ENCODE measurements at places on chromosomes 1 and 21. TPM values are rescaled to one million over a fixed set of nuclear protein-coding genes. Genes with fewer than 3 reads are reported as not detected.
A peak's percentile ranks its signal among the peaks of the same experiment; 100 is the strongest.

DNA sequence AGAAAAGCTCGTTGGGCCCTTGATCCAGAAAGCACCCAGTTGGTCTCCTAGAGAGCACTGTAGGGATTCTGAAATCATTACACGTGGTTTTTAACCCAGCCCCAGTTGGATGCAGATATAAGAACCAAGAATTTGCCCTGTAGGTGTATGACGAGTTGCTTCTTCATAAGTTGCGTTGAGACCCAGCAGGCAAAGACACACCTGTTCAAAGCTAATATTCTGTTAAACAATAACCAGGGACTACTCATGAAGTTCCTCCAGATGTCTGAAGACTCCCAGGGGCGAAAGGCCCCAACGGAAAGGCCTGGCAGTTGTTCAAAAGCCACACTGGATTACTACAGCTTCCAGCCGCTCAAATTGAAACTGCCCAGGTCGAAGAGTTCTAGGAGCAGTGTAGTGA is 88.6 kb upstream of the HNRNPU start:
- H3K27me3 ChIP-seq: no peaks in the 10 kb centered on the region
- DNase-seq: no peak
- peak overlapping the region; percentile 78 for H3K27ac ChIP-seq
- H3K4me1 ChIP-seq: peaks cover 8% of the 10 kb centered on the region
- H3K4me3 ChIP-seq: no peak overlapping the region

LCE6A gene
- not detected for total RNA-seq

DNA sequence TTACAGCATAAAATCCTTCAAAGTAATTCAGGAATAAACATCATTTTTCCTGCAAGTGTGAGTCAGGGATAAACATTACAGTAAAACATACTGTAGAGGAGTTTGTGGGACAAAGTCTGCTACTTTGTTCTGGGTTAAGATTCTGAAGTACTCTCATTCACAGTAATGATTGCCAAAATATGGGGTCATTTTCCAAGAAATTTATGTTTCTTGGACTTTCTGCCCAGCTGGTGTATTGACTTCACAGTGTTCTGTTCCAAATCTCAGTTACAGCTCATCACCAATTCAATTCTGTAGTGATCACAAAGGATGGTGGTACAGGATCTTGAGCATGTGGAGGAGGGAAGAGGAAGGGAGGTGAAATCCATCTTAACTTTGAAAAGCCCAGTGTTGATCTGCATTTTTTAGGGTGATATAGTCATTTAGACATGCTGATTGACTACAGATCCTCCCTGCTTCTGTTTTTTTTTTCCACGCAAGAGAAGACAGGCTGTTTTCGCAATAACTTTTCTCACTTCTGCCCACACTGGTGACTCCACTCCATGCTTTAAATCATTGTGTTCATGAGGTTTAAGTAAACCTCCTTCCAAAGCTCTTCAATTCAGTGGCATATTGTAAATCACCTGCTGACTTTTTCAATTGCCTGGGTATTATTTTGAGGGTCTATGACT is 60.4 kb upstream of the C1orf53 start:
- H3K4me1 ChIP-seq: no peaks in the 10 kb centered on the region
- H3K4me3 ChIP-seq: no peak overlapping the region
- DNase-seq: peak; percentile 31
- no peak overlapping the region for H3K27ac ChIP-seq

GRCh38 chr1:77333501-77333900 is 51.7 kb downstream of the AK5 start:
- H3K4me3 ChIP-seq: no peak overlapping the region
- no peak for DNase-seq
- H3K4me1 ChIP-seq: no peaks in the 10 kb centered on the region

DNA sequence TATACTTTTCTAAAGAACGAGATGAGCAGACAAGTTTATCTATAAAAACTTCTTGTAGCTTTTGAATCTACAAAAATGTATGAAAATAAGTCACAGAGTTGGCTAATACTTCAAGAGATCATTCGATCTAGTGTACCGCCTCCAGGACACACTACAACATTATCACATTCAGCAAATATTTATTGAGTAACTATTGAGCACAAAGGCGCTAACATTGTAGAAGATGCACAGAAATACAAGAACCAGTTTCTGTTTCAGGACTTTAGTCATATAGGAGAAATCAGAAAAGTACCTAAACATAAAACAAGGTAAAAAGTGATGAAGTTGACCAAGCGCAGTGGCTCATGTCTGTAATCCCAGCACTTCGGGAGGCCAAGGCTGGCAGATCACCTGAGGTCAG is 20.6 kb downstream of the WASF2 start:
- peaks cover 5% of the 10 kb centered on the region for H3K36me3 ChIP-seq
- peaks cover 2% of the 10 kb centered on the region for H3K4me1 ChIP-seq
- no peak overlapping the region for H3K4me3 ChIP-seq
- DNase-seq: no peak
- no peaks in the 10 kb centered on the region for H3K27me3 ChIP-seq

CHRNB2 gene
- total RNA-seq: 0.09 TPM

DNA sequence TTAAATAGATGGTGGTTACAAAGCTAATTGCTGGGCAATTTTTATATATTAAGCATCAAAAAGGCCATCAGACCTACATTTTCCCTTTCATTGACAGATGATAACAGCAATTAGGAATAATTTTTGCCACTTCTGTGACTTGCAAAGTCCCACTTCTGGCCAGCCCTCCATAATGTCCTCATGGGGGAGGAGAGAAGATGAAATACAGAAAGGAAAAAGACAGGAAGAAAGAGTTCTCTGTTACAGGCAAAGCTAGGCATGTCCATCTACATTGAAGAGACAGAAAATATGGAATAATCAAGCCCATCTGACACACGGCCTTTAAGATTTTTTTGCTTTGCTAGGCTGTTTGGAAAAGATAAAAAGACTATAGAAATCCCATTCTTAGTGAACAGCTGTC is 108.0 kb downstream of the ENAH start:
- no peak for DNase-seq
- H3K4me3 ChIP-seq: no peak overlapping the region
- no peaks in the 10 kb centered on the region for H3K4me1 ChIP-seq
- no peak overlapping the region for H3K27ac ChIP-seq

GRCh38 chr1:166972193-166972592 is 3.1 kb downstream of the ILDR2 start:
- H3K27ac ChIP-seq: no peak overlapping the region
- H3K27me3 ChIP-seq: peaks cover 34% of the 10 kb centered on the region
- no peaks in the 10 kb centered on the region for H3K36me3 ChIP-seq
- no peak for DNase-seq
- no peak overlapping the region for H3K4me3 ChIP-seq

GRCh38 chr1:198253668-198254067 is 96.9 kb downstream of the NEK7 start:
- H3K4me3 ChIP-seq: no peak overlapping the region
- no peaks in the 10 kb centered on the region for H3K4me1 ChIP-seq
- no peak overlapping the region for H3K27ac ChIP-seq
- H3K36me3 ChIP-seq: no peaks in the 10 kb centered on the region
- DNase-seq: no peak

DNA sequence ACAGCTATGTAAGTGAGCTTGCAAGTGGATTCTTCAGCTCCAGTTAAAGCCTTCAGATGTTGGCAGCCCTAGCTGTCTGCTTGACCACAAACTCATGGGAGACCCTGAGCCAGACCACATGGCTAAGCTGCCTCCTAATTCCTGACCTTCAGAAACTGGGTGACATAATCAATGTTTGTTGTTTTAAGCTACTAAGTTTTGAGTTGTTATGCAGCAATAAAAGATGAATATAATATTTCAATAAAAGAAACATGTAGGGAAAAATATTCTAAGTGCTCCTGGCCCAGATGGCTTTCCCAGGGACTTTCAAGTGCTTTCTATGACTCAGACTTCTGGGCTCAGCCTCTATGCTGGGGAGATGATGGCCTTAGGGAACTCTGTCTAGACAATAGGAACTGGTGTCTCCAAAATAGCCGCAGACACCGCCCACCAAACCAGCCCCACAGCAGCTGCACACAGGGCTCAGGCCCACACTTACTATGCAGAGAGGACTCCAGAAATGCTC is 20.3 kb upstream of the AZIN2 start:
- H3K27ac ChIP-seq: peak overlapping the region; percentile 39
- no peaks in the 10 kb centered on the region for H3K27me3 ChIP-seq
- peaks cover 18% of the 10 kb centered on the region for H3K4me1 ChIP-seq
- H3K4me3 ChIP-seq: no peak overlapping the region
- DNase-seq: peak; percentile 98
- H3K36me3 ChIP-seq: no peaks in the 10 kb centered on the region

GART gene
- total RNA-seq: 37.5 TPM

- no peaks in the 10 kb centered on the region for H3K36me3 ChIP-seq
- DNase-seq: peak; percentile 4
- H3K27me3 ChIP-seq: no peaks in the 10 kb centered on the region
- no peak overlapping the region for H3K4me3 ChIP-seq
Measured at GRCh38 chr1:72845381-72845780, 563.0 kb upstream of the NEGR1 start.

GRCh38 chr1:234868296-234869147 is 258.5 kb upstream of the IRF2BP2 start:
- DNase-seq: no peak
- no peak overlapping the region for H3K4me3 ChIP-seq
- H3K27ac ChIP-seq: no peak overlapping the region
- H3K4me1 ChIP-seq: peaks cover 28% of the 10 kb centered on the region
- H3K27me3 ChIP-seq: no peaks in the 10 kb centered on the region

CHIA gene
- not detected for total RNA-seq

GRCh38 chr1:200437556-200438203 is 27.8 kb upstream of the ZNF281 start:
- H3K4me1 ChIP-seq: no peaks in the 10 kb centered on the region
- H3K27me3 ChIP-seq: no peaks in the 10 kb centered on the region
- no peaks in the 10 kb centered on the region for H3K36me3 ChIP-seq
- DNase-seq: peak; percentile 7
- H3K4me3 ChIP-seq: no peak overlapping the region
- no peak overlapping the region for H3K27ac ChIP-seq

- H3K27me3 ChIP-seq: peaks cover 20% of the 10 kb centered on the region
- H3K4me3 ChIP-seq: no peak overlapping the region
- DNase-seq: peak; percentile 69
- no peaks in the 10 kb centered on the region for H3K36me3 ChIP-seq
- peaks cover 32% of the 10 kb centered on the region for H3K4me1 ChIP-seq
Measured at GRCh38 chr1:151832318-151832980, 847 bp upstream of the RORC start.

GRCh38 chr1:43074244-43074643 is 97.8 kb downstream of the EBNA1BP2 start:
- DNase-seq: no peak
- no peaks in the 10 kb centered on the region for H3K27me3 ChIP-seq
- no peaks in the 10 kb centered on the region for H3K36me3 ChIP-seq

GRCh38 chr1:1206376-1206965 is at the start of gene TNFRSF18:
Gene TNFRSF18 (minus strand): TSS chr1:1206592. CDS start chr1:1206571, 21 bp downstream.
- H3K4me3 ChIP-seq: peak within 1 kb of the TSS; percentile 19
- peaks cover 48% of the 10 kb centered on the region for H3K4me1 ChIP-seq
- no peak for DNase-seq

ACTN2 gene
- 522 TPM for total RNA-seq

DNA sequence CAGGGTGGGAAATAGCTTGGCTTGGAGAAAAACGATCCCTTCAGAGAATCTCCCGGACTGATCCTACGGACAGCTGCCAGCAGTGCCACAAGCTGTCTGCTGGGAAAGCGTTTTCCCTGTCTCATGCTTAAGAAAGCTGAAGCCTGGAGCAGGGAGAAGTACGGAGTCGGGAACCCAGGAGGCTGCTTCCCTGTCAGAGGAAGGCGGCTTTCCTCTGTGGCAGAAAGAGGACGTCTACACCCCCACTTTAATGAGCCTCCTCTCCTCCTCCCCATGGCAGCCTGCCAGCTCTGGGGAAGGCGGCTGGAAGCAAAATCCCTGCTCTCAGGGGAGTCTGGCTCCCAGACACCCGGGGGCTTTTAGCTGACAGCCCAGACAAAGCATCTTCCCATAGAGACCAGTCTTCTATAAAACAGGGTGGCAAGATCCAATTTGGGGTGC is 7.3 kb downstream of the KIF21B start:
- peak overlapping the region; percentile 21 for H3K27ac ChIP-seq
- H3K4me1 ChIP-seq: peaks cover 57% of the 10 kb centered on the region
- H3K27me3 ChIP-seq: peaks cover 32% of the 10 kb centered on the region
- H3K36me3 ChIP-seq: no peaks in the 10 kb centered on the region
- H3K4me3 ChIP-seq: no peak overlapping the region
- peak; percentile 68 for DNase-seq

KCNJ9 gene
- total RNA-seq: 0.09 TPM

GRCh38 chr21:15058854-15059263 is 5.9 kb downstream of the NRIP1 start:
- DNase-seq: no peak
- H3K4me3 ChIP-seq: no peak overlapping the region
- no peaks in the 10 kb centered on the region for H3K36me3 ChIP-seq
- H3K4me1 ChIP-seq: peaks cover 9% of the 10 kb centered on the region
- peak overlapping the region; percentile 68 for H3K27ac ChIP-seq

DNA sequence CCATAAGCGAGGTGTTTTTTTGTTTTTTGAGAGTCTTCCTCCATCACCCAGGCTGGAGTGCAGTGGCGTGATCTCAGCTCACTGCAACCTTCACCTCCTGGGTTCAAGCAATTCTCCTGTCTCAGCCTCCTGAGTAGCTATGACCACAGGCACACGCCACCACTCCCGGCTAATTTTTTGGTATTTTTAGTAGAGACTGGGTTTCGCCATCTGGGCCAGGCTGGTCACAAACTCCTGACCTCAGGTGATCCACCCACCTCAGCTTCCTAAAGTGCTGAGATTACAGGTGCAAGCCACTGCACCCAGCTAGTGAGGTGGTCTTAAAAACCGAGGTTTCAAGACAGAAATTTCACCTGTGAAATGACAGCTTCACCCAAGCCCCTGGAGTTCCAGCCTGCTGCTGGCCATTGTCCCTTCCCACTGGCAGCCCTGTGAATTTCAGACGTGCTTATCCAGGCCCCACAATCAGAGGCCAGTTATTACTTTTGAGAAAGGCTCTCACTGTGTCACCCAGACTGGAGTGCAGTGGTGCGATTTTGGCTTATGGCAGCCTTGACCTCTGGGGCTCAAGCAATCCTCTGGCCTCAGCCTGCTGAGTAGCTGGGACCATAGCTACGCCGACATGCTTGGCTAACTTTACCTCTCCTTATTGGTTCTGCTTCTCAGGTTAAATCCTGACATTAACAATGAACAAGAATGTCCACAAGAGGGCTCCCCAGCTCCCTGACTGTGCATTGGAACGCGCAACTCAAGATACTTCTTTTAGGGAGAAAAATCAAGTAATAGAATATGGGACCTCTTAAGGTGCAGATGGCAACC is 19.4 kb downstream of the ENO1 start:
- peak overlapping the region; percentile 76 for H3K27ac ChIP-seq
- peak; percentile 72 for DNase-seq
- no peaks in the 10 kb centered on the region for H3K27me3 ChIP-seq
- peaks cover 37% of the 10 kb centered on the region for H3K4me1 ChIP-seq
- peaks cover 73% of the 10 kb centered on the region for H3K36me3 ChIP-seq
- no peak overlapping the region for H3K4me3 ChIP-seq

NPPB gene
- not detected for total RNA-seq

DNA sequence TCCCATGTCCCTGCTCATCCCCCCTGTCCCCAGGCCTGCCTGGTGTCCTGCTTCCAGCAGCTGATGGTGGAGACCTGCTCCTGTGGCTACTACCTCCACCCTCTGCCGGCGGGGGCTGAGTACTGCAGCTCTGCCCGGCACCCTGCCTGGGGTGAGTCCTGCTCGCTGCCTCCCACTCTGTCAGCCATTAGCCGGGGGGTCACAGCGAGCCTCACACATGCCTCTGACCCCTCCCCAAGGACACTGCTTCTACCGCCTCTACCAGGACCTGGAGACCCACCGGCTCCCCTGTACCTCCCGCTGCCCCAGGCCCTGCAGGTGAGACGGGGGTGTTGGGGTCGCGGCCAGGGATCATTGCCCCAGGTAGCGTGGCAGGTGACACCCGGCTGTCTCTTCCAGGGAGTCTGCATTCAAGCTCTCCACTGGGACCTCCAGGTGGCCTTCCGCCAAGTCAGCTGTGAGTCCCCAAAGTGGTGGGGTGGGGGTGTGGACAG is 10.0 kb downstream of the SCNN1D start:
- peaks cover 10% of the 10 kb centered on the region for H3K4me1 ChIP-seq
- H3K36me3 ChIP-seq: peaks cover 8% of the 10 kb centered on the region
- H3K27me3 ChIP-seq: peaks cover 2% of the 10 kb centered on the region
- H3K27ac ChIP-seq: no peak overlapping the region

Measured in muscle of leg (tissue), 16 donors.